Panc1 (cell line): ENCODE measurements at places on chromosomes 11 and 22.

DNA sequence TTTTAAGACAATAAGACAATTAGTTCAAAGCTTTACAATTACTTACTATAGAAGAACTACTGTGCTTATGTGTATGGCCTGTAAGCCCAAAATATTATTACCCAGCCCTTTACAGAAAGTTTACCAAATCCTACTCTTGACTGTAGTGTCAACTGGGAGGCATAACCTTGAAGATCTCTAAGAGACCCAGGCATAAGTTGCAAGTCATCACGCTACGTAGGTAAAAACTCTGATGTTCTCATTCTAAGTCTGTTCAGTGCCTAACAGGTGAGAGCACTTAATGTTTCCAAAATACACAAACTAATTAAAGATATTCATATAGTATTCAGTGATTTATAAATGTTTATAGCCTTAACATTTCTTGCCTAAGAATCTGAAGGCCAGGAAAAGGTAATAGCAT is 12.9 kb downstream of the SESN3 start:
- H3K27ac ChIP-seq = no peak overlapping the region
- DNase-seq = no peak
- H3K4me1 ChIP-seq = no peaks in the 10 kb centered on the region
- no peak overlapping the region for H3K4me3 ChIP-seq
- no peaks in the 10 kb centered on the region for H3K36me3 ChIP-seq
- peaks cover 4% of the 10 kb centered on the region for H3K27me3 ChIP-seq

DNA sequence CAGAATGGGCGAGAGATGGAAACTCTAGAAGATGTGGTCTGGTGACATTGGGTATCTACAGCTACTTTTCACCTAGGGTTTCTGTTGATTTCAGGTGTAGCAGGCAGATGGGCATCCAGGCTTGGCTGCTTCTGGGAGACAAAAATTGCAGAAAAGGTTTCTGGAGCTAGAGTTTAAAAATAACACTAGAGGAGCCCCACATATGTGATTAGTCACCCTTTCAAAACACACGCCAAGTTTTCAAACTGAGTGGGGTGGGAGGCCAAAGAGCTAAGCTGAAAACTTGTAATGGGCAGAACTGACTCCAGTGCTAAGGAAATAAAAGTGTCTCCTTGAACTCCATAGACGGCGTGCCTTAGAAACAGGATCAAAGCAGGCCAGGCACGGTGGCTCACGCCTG is 80.8 kb downstream of the GRK3 start:
- no peak overlapping the region for H3K27ac ChIP-seq
- H3K4me3 ChIP-seq = no peak overlapping the region
- no peaks in the 10 kb centered on the region for H3K27me3 ChIP-seq
- no peaks in the 10 kb centered on the region for H3K36me3 ChIP-seq
- H3K4me1 ChIP-seq = no peaks in the 10 kb centered on the region

DNA sequence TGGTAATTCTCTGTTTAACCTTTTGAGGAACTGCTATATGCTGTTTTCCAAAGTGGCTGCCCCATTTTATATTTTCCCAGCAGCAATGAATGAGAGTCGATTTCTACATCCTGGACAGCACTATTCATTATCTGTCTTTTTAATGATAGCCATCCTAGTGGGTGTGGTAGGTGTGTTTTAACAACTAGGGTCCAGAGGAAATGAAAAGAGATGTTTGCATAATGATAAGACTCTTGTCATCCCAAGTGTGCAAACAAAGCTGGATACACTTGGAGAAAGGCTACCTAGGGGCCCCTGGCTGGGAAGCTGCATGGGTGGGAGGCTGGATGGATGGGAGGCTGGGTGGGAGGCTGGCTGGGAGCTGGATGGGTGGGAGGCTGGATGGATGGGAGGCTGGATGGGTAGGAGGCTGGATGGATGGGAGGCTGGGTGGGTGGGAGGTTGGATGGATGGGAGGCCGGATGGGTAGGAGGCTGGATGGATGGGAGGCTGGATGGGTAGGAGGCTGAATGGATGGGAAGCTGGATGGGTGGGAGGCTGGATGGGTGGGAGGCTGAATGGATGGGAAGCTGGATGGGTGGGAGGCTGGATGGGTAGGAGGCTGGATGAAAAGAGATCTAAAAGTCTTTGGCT is 158.0 kb downstream of the DSCAML1 start:
- DNase-seq = no peak
- no peak overlapping the region for H3K4me3 ChIP-seq
- peaks cover 15% of the 10 kb centered on the region for H3K27me3 ChIP-seq
- H3K27ac ChIP-seq = no peak overlapping the region
- no peaks in the 10 kb centered on the region for H3K4me1 ChIP-seq

DNA sequence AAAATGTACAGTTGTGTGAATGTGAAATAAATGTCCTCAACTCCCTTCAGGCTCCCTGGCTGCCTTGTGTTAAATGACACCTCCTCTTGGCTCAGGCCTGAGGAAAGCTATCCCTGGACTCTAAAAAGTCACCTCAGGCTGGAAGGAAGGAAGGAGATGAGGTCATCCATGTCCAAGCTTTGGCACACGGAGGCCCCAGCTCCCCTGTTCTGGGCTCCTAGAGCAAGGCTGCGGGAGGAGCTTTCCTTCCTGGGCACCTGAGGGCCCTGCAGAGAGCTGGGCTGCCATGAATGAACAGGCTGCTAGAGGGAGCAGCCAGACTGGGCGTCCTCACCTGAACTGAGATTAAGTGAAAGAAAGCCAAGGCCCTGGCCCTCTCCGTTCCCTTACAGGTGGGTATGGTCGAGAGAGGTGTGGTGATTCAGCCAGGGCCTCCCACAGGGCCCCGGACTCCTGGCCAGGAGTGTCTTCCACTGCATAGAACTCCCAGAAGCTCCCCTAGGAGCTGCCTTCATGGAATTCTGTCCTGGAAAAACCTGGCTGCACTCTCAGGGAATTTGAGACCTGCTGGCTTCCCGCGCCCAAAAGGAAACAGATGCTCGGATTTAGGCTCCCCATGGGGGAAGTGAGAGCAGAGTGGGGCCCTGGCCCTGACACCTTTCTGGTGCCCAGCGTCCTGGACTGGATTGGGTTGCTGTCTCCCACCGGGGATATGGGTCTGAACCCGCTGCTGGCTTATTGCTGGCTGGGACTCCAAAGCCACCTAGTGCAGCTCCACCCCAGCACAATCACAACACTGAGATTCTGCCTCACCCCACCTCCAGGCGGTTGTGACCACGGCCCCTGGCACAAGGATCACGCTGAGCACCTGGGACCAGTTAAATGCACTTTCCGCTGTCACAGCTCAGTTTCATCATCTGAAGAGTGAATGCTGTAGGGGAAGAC is 22.2 kb downstream of the MYBPC3 start:
- H3K27me3 ChIP-seq = no peaks in the 10 kb centered on the region
- no peaks in the 10 kb centered on the region for H3K36me3 ChIP-seq
- no peak for DNase-seq
- no peak overlapping the region for H3K27ac ChIP-seq
- no peaks in the 10 kb centered on the region for H3K4me1 ChIP-seq

DNA sequence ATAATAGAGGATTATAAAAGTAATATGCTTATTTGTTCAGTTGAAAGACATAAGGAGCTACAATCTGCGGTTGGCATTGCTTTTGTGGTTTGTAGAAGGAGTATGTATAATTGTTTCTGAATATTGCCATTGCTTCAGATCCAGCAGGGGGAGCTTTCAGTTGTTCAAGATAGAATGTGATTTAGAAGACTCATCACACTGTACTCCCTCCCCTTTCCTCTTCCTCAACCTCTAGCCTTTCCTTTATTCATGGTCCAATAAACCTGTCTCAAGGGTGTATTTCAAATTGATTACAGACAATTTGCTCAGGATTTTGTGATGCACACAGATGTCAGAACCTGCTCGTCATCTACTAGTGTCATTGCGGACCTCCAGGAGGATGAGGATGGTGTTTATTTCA is 9.8 kb downstream of the PRMT3 start:
- H3K36me3 ChIP-seq = peaks cover 30% of the 10 kb centered on the region
- no peaks in the 10 kb centered on the region for H3K4me1 ChIP-seq

GRCh38 chr22:22959147-22959827 is 71.7 kb downstream of the IGLL5 start:
- H3K27me3 ChIP-seq = peaks cover 2% of the 10 kb centered on the region
- no peaks in the 10 kb centered on the region for H3K36me3 ChIP-seq
- no peak overlapping the region for H3K4me3 ChIP-seq
- no peaks in the 10 kb centered on the region for H3K4me1 ChIP-seq

GRCh38 chr11:16225623-16226022 is 130.7 kb downstream of the SOX6 start:
- DNase-seq = no peak
- H3K27ac ChIP-seq = no peak overlapping the region
- no peaks in the 10 kb centered on the region for H3K4me1 ChIP-seq
- no peaks in the 10 kb centered on the region for H3K36me3 ChIP-seq
- H3K4me3 ChIP-seq = no peak overlapping the region
